ENCODE measurements at places on chromosomes 12 and 14.
A peak's percentile ranks its signal among the peaks of the same experiment; 100 is the strongest.

DNA sequence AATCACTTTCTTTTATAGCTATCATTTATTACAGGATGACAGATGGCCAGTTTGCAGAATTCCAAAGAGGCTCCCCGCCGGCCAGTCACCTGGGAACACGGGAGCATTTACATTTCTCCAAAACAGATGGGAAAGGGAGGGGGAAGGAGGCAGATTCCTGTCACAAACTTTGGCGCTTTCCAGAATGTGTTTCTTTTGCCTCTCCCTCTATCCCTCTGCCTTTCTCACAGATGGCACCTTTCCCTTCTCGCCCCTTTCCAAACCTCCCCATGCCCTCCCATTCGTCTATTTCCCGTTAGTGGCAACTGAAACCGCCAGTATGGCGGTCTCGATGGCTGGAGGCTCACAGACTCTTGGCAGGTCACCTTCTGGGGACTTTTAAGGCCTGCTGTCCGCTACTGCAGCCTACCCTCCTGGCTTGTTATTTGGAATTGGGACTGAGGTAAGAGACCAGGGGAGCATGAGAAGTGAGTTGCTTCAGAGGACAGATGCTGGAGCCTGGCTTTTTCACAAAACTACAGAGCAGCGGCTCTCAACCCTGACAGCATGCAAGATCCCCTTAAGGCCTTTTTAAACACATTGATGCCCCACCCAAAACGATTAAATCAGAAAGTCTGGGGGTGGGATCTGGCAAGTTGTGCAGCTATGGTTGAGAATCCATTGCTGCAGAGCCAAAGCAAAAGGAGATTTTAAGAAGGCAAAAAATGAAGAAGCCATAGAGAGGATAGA, 161.5 kb upstream of the VASH1 start:
- no peak for DNase-seq

- DNase-seq, result no peak
Observed at GRCh38 chr12:10668526-10668925, 5.3 kb downstream of the STYK1 start.

DNA sequence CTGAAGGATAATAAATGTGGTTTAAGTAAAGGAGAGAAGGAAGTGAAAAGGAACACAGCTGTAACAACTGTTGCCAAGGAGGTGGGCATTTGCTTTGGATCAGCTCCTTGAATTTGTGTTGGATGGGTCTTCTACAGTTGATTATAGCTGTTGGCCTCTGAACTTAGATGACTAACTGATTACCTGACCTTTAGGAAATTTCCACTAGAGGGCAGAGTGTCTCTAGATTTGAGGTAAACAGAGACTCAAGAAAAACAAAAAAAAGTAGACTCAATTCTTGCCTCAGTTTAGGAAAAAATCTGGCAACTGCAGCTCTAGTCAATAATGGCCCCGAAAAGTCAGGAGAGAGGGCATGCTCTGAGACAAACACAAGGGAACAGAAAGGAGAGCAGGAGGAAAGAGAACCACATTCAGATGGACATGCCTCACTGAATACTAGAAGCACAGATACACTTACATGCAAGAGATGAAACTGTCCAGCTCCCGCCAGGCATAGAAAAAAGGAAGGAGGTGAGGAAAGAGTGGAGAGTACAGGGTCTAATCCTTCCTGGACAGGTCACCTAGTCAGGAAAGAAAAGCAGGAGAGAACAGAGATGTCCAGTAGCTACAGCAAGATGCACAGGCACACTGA, 20.6 kb downstream of the COX14 start:
- DNase-seq, result peak; percentile 63

GRCh38 chr12:77131977-77132490, 66.7 kb upstream of the E2F7 start:
- no peak for DNase-seq

GRCh38 chr14:30657050-30657449, 34.9 kb downstream of the SCFD1 start:
- DNase-seq, result no peak

DNA sequence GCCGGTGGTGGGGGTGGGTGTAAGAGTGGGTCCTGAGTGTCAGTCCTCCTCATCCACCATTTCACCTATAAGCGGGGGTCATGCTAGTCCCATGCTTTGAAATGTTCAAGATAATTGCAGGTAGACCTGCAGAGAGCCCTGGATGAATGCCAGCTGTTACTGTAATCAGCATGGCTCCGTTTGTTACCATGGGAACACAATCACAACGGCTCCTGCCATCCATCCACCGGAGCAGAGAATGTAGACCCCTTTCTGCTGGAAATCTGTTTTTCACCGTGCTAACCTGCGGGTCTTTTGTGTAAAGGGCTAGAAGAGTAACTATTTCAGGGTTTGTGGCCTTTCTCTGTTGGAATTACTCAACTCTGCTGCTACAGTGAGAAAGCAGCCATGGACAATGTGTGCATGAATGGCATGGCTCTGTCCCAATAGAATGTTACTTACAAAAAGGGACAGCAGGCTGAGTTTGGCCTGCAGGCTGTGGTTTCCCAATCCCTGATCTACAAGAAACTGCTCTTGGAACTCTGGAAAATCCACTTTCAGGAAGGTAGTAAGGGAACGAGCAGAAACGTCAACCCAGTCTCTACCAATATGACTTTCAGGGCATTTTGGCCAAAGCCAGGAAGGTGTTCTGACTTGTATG, 36.1 kb downstream of the KCTD10 start:
- no peak for DNase-seq

DNA sequence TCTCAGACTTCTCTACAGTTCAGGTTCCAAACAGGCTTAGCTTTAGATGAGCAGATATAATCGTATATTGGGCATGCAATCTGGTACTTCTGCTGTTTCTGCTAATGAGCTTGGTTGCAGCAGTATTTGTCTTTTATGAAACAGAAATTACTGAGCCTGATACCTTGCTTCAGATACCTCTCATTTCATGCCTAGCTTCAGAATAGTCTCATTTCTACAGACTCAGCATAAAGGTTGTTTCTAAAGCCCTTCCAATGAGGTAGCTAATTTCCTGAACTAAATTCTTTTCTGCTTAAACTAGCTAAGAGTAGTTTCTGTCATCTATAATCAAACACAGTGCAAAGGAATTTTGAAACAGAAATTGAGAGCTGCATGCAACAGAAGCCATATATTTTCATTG, 275.0 kb upstream of the KITLG start:
- no peak for DNase-seq

- DNase-seq, result no peak
Observed at GRCh38 chr12:53505086-53505485, 2.2 kb downstream of the NPFF start.

- DNase-seq, result no peak
Observed at GRCh38 chr12:119292893-119293630, 41.5 kb upstream of the CCDC60 start.

- DNase-seq, result no peak
Observed at GRCh38 chr12:26512213-26512612, 316.8 kb downstream of the SSPN start.

DNA sequence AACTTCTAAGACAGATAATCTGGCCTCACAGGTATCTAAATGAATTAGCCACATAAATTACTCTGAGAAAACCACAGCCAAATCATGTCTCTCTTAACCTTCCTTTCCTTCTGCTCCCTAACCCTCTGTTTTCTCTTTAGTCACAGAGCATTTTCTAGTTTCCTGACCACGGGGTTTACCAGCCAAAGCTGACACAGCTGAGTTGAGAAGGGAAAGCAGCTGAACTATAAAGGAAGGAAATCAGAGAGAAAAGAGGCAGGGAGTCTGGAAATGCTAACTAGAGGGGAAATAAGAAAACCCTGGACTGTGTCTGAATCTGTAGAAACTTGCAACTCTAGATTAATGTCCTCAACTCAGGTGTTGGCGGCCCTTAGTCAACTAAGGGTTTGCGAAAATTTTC, 24.4 kb downstream of the ANKS1B start:
- no peak for DNase-seq

DNA sequence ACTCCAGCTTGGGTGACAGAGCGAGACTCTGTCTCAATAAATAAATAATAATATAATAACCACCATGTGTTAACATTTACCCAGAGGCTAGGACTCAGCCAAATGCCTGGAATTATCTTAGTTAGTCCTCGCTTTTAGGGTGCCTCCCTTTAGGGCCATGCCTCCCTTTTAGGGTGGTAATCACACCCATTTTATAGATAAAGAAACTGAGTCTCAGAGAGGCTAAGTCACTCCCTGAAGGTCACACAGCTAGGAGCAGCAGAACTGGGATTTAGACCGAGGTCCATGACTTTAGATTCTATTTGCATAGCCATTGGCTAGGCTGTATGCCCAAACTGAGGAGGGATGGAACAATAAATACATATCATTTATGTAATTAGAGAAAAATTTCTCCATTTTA, 11.4 kb downstream of the TESC start:
- no peak for DNase-seq

GRCh38 chr12:13104409-13104808, 942 bp upstream of the GSG1 start:
- peak; percentile 31 for DNase-seq

DNA sequence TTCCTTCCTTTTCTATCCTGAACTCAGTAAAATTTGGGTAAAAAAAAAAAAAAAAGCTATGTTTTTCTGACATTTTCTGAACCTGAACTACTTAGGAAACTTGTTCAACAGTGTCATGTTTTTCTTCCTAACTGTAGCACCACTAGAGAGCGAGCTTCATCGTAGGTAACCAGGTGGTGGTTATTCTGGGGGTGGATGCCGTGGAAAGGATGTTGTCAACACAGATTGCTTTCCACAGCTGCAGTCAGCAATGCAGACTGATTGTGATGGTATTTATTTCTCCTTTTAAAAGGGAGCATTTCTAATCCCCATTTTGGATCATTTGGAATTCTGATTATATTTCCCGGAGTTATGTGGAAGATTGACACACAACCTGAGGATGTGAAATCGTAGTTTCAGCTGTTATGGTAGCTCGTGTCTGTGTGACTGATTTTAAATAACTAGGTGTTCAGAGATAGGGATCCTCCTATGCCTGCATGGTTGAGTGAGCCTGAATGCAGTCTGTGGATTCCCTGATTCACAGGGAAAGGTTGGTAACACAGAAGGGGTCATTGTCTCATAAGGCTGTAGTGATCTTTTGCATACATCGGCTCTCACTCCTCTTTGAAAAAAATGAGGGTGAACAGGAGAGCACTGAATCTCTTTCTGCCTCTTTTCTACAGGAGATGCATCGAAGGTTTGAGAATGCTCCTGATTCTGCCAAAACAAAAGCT, 113.2 kb downstream of the ERC1 start:
- DNase-seq, result no peak

- DNase-seq, result no peak
Observed at GRCh38 chr14:28830115-28830534, 63.5 kb downstream of the FOXG1 start.

GRCh38 chr12:31005256-31005943, 68.3 kb upstream of the DDX11 start:
- no peak for DNase-seq

- no peak for DNase-seq
Observed at GRCh38 chr12:12821975-12822374, 8.8 kb downstream of the DDX47 start.

Measured in CD4-positive, alpha-beta T cell (primary cell).